ENCODE measurements at places on chromosomes 3 and 15. TPM values are rescaled to one million over a fixed set of nuclear protein-coding genes. Genes with fewer than 3 reads are reported as not detected.

TMIE gene
- total RNA-seq = not detected

FYTTD1 gene
- total RNA-seq = 77.8 TPM

ZBTB47 gene
- total RNA-seq = 11.7 TPM

TMEM40 gene
- not detected for total RNA-seq

FAM107A gene
- total RNA-seq = 40.7 TPM

SYNPR gene
- not detected for total RNA-seq

MGA gene
- 12.8 TPM for total RNA-seq

DNA sequence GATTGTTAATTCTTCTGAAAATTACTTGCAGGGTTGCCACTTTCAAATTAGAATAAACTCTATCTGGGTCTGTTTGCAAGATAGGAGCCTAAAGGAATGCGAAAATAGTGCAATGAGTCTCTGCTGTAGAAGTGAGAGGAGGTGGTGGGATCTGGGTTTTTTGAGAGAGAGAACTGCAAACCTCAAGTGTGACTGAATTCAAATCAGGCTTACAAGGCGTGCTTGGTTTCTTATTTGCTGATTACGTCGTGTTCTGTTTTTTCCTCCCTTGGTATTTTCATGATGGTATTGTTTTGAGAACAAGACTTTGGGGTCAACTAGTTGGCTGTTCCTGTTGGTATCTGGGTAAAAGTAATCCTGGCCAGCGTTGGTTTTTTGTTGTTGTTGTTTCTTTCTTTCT is 490.9 kb upstream of the CFAP20DC start:
- no peak for DNase-seq

DNA sequence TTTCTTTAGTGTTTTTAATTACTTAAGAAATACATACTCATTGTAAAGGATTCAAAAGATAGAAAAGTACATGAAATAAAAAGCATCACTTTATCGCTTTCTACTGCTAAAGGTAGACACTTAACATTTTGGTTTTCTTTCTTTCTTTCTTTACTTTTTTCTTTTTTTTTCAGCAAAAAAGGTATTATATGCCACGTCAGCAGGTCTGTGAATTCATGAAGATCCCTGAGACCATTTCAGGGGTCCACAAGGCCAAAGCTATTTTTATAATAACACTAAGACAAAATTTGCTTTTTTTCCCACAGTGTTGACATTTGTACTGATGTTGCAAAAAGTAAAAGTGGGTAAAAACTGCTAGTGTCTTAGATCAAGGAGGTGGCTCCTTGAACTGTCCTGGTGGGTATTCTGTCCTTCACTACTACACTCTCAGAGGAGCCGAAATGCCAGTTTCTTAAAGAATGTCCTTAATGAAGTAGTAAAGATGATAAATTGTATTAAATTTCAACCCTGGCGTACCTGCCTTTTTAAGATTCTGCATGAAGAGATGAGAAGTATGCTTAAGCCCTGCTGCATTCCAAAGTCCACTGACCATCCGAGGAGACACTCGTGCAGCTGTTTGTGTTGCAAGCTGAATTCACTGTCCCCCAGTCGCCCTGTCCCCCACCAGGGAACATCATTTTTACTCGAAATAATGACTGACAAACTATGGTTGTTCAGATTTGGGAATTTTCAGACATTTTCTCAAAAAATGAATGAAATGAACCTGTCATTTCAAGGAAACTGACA is 106.7 kb upstream of the PIAS1 start:
- DNase-seq = no peak

GRCh38 chr3:61718565-61718964 is 157.2 kb downstream of the PTPRG start:
- DNase-seq = no peak

DNA sequence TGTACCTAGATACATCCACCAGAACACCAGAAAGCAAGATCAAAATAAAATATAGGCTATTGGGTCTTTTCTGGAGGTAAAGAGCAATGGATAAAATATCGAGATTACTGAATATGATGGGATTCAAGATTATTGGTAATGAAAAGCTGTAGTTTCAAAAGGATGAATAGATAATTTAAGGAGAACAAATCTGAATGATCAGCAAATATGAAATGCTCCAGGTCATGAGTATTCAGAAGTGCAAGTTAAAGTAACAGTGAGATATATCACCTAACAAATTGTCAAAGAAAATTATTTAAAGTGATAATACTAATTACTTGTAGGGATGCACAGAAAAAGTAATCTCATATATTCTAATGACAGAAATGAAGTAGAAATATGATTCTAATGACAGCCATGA is 409.6 kb upstream of the MDFIC2 start:
- no peak for DNase-seq

- no peak for DNase-seq
Measured at GRCh38 chr15:85837881-85838280, 43.2 kb upstream of the KLHL25 start.

- DNase-seq = no peak
Measured at GRCh38 chr3:114760679-114761078, 386.4 kb downstream of the ZBTB20 start.

- no peak for DNase-seq
Measured at GRCh38 chr3:38643592-38643991, 5.9 kb downstream of the SCN5A start.

DNA sequence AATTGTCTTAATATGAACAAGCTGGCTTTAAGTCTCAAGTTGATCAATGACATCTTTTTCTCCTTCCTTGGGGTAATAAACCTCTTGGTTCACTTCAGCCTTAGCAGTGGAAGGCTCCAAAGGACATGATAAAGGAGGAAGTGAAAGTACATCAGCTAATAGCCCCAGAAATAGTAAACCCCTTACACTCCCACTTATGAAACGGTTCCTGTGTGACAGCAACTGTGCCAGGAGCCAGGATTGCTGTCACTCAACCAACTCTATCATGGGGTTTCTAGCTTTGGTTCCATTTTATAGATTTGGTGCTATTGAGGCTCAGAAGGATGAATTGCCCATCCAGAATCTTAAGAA is 216.7 kb downstream of the ABHD5 start:
- DNase-seq = no peak

DNA sequence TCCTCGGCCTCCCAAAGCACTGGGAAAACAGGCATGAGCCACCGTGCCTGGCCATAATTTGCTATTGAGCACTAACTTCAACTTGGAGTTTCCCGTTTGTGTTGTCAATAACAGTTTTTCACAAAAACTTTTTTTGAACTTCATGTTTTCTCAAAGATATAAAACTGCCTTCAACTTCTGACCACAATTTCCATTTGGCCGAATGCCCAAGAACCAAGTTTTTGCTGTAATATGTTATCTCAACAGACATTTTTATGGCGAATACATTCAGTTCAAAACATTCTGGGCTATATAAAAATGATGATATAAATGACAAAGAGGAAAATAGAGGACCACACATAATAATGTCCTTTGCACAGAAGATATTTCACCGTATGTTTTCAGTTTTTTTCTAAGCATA is 56.4 kb downstream of the NEDD4 start:
- DNase-seq = no peak

DNA sequence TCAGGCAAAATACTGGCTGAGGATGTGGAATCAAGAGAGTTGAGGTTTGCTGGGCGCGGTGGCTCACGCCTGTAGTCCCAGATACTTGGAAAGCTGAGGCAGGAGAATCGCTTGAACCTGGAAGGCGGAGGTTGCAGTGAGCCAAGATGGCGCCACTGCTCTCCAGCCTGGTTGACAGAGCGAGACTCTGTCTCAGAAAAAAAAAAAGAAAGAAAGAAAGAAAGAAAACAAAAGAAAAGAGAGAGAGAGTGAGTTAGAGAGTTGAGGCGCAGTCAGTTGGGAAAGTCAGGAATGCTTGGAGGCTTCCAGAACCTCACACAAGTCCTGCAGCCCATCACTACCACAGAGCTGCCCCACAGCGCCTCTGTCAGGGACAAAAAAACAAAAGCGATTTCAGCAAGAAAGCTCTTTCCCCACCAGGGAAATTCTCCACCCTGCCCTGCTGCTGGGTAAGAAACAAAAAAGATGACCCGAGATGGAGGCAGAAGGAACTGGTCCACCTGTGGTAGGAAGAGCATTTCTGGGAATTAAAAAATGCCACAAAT is 13.8 kb downstream of the HDC start:
- DNase-seq = no peak
